Right kidney (tissue), 9 donors: ENCODE measurements at places on chromosomes 4 and X.
A peak's percentile ranks its signal among the peaks of the same experiment; 100 is the strongest.

DNA sequence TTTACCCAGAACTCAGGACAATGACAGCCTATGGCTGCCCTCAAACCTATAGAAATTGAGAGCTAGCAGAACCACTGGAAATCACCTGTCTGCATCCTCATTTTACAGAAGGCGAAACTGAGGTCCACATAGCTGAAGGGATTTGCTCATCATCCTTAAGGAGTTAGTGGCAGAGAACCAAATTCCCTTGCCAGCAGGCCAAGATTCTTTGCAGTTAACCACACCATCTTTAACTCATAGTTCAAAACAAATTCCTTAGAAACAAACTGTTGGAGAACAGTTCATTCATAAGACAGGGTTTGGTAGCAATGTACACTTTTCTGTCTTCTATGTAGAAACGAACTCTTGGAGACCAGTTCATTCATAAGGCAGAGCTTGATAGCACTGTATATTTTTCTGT, 37.9 kb upstream of the RAP2C start:
- no peak for DNase-seq

DNA sequence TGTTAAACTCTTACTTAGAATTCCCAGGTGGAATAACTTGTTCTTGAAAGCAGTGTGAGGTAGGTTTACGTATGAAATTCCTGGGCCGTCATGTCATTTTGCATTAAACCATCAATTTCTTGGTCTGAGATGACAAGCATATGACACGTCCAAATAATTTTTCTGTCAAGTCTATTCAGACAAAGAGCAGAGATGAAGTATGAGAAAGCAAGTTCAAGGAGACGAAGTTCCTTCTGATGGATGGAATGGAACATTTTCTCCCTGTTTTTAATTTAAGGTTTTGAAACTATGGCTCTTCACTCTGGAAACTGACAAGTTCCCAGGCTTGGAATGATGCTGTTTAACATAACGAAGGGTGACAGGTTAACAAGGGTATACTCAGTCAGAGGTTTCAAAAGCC, 252.8 kb upstream of the SFRP2 start:
- DNase-seq, result no peak

DNA sequence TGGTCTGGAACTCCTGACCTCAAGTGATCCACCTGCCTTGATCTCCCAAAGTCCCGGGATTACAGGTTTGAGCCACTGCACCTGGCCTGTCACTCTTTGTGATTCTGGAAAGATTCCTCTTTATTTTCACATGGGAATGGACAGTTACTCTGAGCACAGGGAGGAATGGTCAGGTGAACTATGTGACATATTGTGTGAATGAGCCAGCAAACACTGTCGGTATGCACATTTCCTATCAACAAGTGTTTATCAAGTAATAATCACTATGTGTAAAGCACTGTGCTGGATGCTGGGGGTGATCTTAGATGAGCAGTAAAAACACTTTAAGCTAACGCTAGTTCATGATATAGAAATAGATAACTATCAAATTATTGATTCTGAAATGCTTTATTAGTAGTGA, 97.5 kb downstream of the LIMCH1 start:
- DNase-seq, result no peak

GRCh38 chrX:1330605-1331004, 6.0 kb upstream of the IL3RA start:
- DNase-seq, result no peak

DNA sequence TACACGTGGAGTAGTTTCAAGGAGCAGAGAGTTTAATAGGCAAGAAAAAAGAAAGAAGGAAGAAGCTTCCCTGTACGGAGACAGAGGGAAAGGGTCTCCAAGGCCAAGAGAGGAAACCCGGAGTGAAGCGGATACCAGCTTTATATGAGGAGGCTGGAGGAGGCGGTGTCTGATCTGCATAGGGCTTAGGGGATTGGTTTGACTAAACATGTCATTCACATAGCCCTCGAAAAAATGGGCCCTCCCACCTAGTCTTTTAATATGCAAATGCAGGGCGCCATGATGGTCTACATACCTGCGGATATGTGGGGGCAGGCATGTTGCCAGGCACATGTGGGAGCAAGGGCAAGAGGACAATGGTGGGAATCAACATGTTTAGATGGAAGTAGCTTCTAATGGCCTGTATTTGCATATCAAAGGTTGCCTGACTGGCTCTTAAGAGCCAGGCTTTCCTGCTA, 103.1 kb upstream of the UGT8 start:
- DNase-seq, result no peak

DNA sequence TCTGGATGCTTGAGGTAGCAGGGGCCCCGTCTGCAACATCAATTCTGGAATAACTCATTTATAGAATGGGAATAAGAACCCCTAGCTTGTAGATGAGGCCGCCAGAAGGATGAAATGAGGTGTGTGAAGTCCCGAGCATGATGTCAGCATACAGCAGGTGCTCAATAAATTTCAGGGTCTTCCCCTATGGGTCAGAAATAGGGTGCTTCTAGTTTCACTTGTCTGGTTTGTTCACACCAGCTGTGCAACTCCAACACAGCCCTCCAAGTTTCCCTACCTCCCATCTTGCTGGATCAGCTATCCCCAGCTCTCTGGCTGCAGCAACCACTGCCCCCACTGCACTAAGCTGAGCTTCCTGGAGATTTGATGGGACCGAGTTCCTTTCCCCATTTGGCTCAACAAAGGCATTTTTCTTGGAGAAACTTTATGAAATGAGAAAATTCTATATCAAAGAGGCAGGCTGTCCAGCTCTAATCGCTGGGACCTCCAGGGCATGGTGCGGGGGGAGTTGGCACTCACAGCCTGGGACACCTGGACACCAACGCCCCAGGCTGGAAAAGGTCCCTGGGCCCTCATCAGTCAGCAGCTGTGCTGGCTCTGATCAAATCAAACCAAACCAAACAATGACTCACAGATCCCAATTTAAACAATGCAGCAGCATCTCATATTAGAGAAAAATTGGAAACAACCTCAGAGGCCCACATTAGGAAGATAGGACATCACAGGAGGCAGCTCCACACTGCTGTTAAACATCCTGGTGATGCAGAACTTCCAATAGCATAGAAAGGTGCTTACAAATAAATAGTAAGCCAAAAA, 13.3 kb downstream of the SLC2A9 start:
- DNase-seq, result no peak

DNA sequence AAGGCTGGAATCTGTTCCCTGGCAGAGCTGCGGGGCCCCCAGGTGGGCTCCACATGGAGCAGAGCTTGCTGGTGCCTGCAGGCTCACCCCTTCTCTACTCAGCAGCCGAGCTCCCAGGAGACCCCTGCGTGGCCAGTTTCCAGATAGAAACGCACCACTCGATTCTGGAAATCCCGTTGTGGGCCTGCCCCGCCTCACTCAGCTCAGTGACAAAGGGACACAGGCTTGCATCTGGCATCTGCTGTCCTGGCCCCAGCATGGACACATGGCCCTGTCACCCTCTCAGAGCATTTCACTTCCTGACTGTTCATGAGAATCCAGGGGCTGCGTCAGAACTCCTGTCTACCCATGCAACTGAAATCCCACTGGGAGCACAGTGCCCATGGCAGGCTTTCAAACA, 20.5 kb upstream of the C4orf50 start:
- DNase-seq, result no peak

DNA sequence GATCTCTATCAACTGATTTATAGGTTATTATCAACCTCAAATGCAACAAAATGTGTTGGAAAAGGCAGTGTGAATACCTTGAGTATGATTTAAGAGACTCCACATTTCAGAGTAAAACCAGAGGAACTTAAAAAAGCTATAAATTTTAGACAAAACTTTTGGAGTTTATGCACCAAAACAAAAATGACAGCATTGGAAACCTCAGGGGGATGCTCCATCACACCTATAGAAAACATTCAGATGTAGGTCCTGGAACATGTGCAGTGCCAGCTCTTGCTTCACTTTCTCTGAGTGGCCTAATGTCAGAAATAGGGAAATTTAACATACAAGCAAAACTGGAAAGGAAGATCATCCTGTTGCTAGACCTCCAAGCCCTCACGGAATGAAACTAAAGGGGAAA, 5.8 kb upstream of the VEGFC start:
- no peak for DNase-seq

- DNase-seq, result no peak
Observed at GRCh38 chr4:72377491-72378194, 191.4 kb downstream of the ADAMTS3 start.

DNA sequence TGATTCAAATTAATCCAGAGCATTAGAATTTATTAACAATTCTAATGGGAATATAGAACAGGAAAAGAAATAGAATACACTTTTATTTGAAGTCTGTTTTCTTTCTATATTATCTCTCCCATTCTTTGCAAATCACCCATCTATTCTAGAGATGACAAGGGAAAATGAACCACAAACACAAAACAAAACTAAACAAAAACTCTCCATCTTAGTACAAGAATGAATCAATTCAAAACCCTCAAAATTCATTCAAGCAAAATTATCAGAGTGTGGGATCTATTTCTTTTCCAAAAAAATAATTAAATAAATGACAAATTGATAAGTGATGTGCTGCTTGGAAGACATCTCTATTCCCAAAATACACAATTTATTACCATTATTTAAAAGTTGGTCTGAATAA, 400.1 kb upstream of the NWD2 start:
- DNase-seq, result no peak

DNA sequence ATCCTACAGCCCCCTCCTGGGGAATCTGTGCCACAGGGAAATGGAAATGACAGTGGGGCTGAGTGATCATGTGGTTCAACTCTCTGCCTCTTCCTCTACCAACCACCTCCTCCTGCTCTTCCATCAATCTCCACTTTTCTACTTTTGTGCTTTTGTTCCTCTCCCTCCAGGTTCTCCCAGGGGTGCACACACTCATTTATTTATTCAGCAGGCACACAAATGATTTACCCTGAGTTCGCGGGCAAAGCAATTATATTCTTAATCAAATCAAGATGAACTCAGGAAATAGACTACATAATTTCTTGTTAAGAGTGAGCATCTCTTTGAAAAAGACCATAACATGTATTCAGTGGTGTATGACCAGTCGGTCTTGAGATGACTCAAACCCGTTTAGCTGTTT, 69.2 kb downstream of the VCX3A start:
- no peak for DNase-seq

DNA sequence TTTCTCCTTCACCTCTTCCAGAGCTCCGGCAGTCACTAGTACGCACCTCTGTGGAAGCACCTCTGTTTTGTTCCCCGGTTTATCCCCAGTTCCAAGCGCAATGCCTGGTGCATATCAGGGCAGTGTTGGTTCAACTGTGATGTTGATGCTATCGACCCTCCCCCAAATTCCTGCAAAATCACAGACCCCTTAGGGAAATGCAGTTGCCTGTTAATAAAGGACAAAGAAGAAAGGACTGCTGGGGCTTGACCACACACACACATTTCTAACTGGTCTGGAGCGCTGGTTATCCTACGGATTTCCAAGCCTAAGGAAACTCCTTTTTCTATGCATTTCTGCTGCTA, 530 bp upstream of the NMU start:
- peak; percentile 53 for DNase-seq

- no peak for DNase-seq
Observed at GRCh38 chrX:1425381-1425780, 27.3 kb downstream of the ASMTL start.
